ENCODE measurements at places on chromosomes 1 and 21.
A peak's percentile ranks its signal among the peaks of the same experiment; 100 is the strongest.

- DNase-seq, result no peak
Measured at GRCh38 chr1:162704673-162705424, 72.6 kb downstream of the DDR2 start.

DNA sequence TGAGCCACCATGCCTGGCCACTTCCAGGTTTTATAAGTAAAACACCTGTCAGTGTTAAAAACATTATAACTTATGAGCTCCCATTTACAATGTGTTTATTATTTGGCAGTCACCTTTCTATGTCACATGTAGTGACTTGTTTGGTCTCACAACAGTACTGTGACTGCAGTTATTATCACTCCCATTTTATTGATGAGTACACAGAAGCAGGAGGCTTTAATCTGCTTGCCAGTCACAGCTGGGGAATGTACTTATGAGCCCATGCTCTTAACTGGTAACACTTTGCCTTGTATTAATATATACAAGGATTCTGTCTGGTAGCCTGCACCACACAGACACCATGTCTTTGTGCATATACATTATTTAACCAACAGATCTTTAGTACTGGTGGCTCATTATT is 31.1 kb upstream of the BACH1 start:
- DNase-seq, result no peak

- DNase-seq, result no peak
Measured at GRCh38 chr1:189524501-189524900, 953.2 kb downstream of the BRINP3 start.

DNA sequence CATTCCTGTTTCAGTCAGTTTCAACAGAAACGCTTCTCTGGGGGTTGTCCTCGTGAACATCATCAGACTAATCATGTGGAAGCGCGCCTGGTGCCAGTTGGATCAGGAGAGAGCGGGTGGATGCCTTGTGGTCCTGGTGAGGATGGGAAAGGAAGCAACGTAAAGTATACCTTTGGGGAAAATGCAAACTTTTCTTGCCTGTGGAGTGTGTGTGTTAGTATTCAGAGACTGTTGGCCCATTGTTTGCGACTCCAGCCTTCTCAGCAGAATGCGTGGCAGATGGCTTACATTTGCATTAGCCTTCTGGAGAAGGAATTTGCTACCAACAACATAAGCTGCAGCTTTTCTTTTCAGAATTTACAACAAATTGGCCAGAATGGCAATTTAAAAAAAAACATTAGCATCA is 173.9 kb downstream of the RWDD3 start:
- no peak for DNase-seq

DNA sequence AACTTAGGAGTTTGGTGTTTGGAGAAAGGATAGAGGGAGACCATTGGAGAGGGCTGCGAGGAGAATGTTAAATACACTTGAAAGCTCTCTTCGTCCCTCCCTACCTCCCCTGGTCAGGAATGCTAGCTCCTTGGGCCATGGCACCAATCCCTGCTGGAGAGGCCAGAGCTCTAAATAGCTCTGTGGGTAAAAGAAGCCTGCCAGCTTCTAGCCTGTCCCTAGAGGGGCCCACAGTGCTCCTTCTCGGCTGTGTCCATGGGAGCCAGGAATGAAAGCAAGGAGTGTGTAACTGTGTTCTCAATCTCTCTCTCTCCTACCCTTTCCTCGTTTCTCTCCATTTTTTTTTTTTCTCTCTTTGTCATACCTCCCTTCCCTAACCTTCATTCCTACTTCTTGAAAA is at the start of gene CCDC190:
Gene CCDC190 (minus strand): TSS at position 75 of the 400 bp plus-strand sequence. CDS start 1,529 bp downstream, outside the sequence.
- peak; percentile 29 for DNase-seq

- DNase-seq, result no peak
Measured at GRCh38 chr1:217348960-217349664, 281.8 kb downstream of the GPATCH2 start.

DNA sequence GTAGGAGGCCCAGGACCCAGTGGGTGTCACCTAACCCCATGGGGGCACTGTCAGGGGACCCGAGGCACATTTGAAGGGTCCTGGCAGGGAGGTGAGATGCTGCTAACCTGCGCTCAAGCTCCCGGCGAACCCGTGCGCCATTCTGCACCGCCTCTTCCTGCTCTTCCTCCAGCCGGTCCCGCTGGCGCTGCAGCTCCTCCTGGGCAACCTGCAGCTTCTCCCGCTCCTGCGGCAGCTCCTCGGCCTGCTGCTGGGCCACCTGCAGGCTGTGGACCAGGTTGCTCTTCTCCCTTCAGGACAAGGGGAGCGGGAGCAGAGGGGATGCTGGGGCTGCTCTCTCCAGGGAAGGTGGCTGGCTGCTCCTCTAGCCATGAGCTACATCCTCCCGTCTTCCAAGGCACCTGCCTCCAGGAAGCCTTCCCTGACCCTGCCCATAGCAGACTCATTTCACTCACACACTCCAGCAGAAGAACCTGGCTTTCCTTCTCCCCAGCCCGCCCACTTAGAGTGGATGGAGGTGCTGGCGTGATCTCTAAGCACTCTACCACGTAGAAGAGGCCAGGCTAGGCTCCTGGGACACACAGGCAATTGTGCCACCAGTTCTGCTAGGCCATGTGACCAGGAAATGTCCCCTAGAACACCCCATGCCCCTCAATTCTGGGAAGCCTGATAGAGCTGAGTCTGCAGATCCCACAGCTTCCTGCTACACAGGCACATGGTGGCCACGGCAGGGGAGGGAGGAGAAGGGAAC is 15.2 kb upstream of the NBPF1 start:
- DNase-seq, result no peak

All from thoracic aorta (tissue), 2 donors.